ENCODE measurements at places on chromosomes 11 and 22.
A peak's percentile ranks its signal among the peaks of the same experiment; 100 is the strongest.

GRCh38 chr11:57248780-57249383, 11.8 kb upstream of the APLNR start:
- DNase-seq, result peak; percentile 23

DNA sequence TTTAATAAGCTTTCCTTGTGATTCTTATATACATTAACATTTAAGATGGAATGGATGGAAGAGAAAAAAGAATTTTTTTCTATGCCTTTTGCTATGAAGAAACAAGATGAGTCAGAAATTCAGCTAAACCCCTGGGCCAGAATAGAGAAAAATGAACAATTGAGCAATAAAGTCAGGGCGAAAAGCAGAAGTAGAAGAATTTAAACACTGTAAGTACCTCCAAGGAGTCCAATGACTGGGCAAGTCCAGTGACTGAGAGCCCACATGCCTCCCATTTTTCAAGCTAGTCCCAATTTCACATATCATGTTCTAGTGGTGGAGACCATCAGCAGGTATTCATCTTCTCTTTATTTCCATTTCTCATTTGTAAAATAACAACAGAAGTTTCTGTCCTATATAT, 18.6 kb upstream of the APLP2 start:
- DNase-seq, result no peak

- DNase-seq, result no peak
These were observed 55.6 kb downstream of the ARHGEF12 start for GRCh38 chr11:120391854-120392253.

DNA sequence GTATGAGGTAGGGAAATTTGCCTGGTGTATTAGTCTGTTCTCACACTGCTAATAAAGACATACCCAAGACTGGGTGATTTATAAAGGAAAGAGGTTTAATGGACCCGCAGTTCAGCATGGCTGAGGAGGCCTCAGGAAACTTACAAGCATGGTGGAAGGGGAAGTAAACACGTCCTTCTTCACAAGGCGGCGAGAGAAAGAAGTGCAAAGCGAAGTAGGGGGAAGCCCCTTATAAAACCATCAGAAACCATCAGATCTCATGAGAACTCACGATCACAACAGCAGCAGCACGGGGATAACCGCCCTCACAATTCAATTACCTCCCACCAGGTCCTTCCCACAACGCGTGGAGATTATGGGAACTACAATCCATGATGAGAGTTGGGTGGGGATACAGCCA, 12.0 kb upstream of the RFPL2 start:
- no peak for DNase-seq

DNA sequence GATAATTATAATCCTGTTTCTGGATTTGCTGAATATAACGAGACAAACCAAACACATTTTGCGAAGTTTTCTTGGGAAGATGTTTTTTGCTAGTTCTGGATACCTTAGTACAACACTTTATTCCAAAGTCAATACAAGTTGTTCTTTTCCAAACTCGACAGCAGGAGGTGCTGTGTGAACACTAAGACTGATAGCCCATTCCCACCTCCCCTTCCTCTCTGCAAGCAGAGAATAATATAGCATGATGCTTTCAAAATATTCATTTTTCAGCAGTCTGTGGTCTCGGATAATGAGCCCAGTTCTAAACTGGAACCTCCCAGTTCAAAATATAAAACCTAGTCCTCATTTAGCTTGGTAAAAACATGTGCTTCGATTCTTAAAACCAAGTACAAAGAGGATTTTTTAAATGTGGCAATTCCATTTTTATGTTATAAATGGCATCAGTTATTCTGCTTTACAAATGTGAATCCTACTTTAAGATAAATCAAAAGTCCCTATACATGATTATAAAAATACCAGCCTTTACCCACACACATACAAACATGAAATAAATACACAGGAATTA, 129.1 kb downstream of the DCDC1 start:
- DNase-seq, result peak; percentile 4

DNA sequence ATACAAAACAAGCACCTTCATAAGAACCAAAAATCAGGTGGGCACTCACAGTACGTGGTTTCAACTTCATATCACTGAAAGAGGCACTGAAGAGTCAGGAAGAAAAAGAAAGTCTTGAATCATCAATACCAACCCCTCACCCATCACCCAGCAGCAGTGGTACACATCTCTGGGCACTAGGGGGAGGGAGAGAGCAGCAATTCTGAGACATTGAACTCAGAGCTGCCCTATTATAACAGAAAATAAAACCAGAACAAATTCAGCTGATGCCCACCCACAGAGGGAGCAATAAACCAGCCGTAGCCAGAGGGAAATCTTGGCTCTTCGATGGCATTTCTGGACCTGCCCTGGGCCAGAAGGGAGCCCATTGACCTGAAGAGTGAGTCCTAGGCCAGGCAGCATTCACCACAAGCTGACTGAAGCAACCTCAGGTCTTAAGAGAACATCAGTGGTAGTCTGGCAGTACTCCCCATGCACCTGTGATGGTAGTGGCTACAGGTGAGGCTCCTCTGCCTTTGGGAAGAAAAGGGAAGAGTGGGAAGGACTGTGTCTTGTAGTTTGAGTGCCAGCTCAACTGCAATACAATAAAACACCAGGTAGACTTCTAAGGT, 42.2 kb upstream of the FAM181B start:
- DNase-seq, result peak; percentile 17

DNA sequence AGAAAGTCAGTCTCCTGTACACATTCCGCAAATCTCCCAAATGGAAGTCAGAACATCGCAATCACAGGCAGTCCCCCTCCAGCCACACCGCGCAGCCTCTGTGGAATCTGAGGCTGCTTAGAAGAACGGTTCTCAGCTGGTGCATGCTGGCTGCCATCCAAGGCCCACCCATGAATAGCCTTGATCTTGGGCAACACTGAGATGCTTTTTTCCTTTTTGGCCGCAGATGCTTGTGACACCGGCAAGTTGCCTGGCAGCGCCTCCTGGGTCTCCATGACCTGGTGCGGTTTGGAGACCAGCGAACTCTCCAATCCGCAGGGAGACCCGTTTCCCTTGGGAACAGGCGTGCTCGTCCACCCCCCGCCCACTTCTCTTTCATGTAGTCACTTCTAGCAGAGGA, 26.3 kb upstream of the PHF21B start:
- DNase-seq, result no peak

GRCh38 chr22:35638410-35638809, 9.8 kb upstream of the APOL6 start:
- no peak for DNase-seq

GRCh38 chr22:25166266-25167040, 33.2 kb upstream of the CRYBB3 start:
- no peak for DNase-seq

DNA sequence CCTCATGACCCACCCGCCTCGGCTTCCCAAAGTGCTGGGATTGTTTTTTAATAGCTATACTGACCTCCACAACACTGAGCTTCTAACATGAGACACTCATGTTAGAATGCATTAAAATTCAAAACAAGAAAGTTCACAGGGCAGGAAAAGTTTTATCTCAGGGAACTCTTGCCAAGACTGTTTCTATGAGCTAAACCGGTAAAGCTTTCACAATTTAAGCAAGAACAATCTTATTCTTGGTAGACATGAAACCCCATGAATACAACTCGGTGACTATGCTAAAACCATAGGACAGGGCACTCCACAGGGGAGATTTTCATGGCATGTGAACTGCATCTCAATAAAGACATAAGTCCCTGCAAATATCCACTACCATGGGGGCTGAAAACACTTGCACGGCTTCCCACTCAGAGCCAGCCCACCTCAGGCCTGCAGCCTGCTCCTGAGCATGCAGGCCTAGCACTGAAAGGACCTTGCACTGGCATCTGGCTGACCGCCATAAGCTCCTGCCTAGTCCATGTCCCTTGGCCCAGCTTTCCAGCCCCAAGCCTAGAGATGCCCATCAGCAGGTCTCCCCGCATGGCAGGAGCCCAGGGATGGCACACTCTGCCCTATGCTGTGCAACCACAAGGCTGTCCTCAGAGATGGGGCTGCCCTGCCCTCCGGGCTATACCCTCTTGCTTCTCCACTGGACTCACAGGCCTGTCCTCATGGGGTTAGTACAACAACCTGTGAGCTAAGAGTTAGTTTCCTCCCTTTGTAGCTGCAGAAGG, 58.4 kb downstream of the DGCR2 start:
- DNase-seq, result no peak

DNA sequence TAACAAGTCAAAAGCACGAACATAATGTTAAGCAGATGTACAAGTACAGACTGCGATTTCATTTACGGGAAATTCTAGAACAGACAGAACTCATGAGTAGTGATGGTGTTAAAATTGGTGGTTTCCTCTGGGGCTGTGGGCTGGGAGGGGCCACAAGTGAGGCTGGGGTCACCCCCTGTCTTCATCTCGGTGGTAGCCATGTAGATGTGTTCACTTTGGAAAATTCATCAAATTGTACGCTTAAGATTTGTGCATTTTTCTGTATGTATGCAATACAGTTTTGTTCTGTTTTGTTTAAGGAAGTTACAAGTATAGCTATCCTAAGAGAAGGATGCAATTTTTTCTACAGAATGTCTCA, 504 bp upstream of the ASCC2 start:
- DNase-seq, result no peak

- DNase-seq, result no peak
These were observed 710.9 kb upstream of the FAT3 start for GRCh38 chr11:91513734-91514133.

GRCh38 chr22:47738472-47739013, 976.1 kb downstream of the TBC1D22A start:
- DNase-seq, result no peak

DNA sequence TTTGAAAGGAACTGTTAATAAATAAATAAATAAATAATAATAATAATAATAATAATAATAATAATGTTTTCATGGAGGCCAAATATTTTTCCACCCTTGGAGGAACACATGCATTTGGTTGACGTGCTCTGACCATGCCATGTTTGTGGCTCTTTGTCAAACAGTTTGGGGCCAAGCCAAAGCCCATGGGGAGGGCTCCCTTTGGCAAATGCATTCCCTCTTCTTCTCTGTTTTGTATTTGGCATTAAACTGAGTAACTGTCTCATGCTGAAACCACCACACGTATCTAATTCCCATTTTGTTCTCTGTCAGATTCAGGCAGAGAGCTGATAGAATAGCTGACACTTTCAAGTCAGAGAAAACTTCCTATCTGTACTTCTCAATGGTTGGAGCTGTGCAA, 68.6 kb upstream of the PAX6 start:
- DNase-seq, result no peak

DNA sequence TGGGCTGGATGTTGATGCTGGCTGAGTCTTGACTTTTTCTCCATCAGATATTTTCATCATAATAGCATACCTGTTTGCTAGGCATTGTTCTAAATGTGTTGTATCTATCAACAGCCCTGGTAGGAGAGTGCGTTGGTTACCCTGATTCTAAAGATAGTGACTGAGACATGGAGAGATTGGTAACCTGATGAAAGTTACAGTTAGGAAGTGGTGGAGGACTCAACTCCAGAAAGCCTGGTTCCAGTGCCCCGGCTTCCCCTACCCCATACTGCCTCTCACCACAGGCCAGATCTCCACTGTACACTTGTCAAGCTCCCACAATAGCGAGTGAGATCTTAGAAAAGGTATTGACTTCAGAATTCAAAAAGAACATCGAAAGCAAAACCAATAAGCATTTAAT, 22.8 kb upstream of the RELT start:
- DNase-seq, result no peak

GRCh38 chr22:47178339-47178738, 415.9 kb downstream of the TBC1D22A start:
- DNase-seq, result no peak

- no peak for DNase-seq
These were observed 15.0 kb upstream of the RTN4R start for GRCh38 chr22:20282901-20283673.

GRCh38 chr11:2741377-2742131, 41.8 kb upstream of the KCNQ1OT1 start:
- no peak for DNase-seq

DNA sequence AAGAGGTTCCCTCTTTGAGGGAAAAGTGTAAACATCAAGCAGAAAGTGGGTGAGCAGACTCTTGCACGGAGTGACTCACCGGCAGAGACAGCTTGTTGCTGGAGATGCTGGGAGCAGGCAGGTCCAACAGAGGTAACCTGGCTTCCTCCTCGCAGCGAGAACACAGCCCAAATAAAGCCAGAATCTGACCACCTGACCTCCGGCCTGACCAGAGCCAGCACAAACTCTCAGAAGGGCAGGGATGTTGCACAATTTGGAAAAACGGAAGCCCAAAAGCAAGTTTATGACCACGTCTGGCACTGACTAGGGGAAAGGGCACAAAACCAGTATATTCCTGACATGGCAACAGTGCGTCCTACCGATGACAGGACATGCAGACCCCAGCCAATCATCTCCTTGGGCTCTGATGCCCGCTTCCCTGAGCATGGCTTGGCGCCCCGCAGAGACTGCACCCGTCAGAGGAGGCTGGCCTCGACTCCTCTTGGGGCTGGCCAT, 5.4 kb downstream of the SMCO4 start:
- no peak for DNase-seq

- peak; percentile 44 for DNase-seq
These were observed at the start of gene RASD2 for GRCh38 chr22:35540595-35541253. TSS of gene RASD2 (plus strand) at chr22:35540831. CDS start at chr22:35546810, 5,979 bp downstream.

DNA sequence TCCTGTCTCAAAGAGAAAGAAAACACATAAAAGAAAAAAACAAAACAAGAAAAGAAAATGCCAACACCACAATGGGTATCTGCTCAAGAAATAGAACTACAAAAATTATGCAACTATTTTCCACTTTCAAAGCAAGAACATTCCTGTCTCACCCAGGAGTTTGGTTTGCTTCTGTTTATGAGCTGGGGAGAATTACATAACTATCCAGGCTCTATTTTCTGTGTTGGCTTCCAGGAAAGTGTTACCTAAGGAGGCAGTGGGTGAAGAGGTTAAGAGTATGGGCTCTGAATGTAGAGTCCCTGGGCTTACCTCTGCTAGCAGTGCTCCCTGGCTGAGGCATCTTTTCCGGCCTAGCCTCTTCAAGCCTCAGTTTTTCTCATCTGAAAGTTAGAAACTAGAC, 426.7 kb downstream of the MIAT start:
- DNase-seq, result no peak

DNA sequence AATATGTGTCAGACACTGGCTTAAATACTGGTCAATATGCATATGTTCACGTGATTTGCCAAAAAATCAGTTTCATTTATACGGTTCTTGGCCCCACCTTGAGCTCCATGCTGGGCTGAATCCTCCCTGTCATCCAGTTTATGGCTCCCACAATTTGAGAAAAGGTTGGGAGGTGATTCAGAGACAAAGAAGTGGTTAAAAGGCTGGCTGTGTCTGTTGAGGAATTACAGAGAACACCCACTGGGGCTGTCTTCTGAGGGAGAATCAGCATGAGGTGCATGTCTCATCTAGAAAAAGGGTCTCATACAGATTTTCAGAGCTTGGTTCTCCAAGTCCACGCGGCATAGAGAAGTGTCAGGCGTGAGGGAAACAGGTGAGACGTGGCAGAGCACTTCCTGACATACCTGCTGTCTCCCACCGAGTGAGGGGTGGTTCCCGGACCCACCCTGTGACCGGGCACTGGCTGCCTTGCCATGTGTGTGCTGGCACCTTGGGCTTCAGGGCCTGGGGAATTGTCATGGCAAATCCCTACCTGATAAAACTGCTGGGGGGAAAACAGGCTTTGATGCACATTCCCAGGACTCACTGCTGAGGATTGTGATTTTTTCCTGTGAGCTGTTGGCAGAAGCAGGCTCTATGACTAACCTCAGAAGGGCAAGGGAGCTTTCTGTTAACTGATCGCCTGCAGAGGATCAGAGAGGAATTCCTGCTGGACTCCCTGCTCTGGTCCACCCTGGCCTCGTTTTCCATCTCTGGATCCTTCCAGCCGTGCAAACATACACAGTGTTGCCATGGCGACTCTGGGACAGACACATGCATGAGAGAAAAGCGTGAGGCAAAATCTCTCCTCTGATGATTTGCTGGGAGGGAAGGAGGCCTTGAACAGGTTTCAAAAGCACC, 223.6 kb downstream of the ADAMTS15 start:
- DNase-seq, result no peak

GRCh38 chr11:17277024-17277584, 565 bp downstream of the NUCB2 start:
- no peak for DNase-seq

Data from activated naive CD8-positive, alpha-beta T cell treated with anti-CD3 and anti-CD28 coated beads, Interleukin-2, amount 50 U/mL, for 24 hours (primary cell).